HepG2 (cell line): ENCODE measurements at places on chromosomes 2 and 18. TPM values are rescaled to one million over a fixed set of nuclear protein-coding genes. Genes with fewer than 3 reads are reported as not detected.

Gene SCN3A
- not detected in 2 replicates for total RNA-seq

Gene STK17B
- total RNA-seq: 4.5 and 7.7 TPM in 2 replicates

Gene NLRC4
- 0.06 and 0.15 TPM in 2 replicates for total RNA-seq

Gene BOLL
- not detected in 2 replicates for total RNA-seq

Gene DLX2
- total RNA-seq: 0.15 TPM in 1 of 2 replicates, not detected in the other

Gene TNP1
- not detected in 2 replicates for total RNA-seq

Gene PAX3
- not detected in 2 replicates for total RNA-seq

Gene IL1F10
- total RNA-seq: not detected in 2 replicates

Gene SLC16A14
- total RNA-seq: not detected in 2 replicates

GRCh38 chr2:15818318-15818753 is 122.0 kb upstream of the MYCN start:
- H3K27me3 ChIP-seq: peaks cover 5% of the 10 kb centered on the region; the same call in 1 of the 2 replicates
- no peaks in the 10 kb centered on the region for H3K4me1 ChIP-seq
- H3K27ac ChIP-seq: no peak overlapping the region

GRCh38 chr2:9403924-9404323 is 19.4 kb downstream of the ITGB1BP1 start:
- peaks cover 18% of the 10 kb centered on the region for H3K36me3 ChIP-seq
- H3K4me3 ChIP-seq: no peak overlapping the region
- peaks cover 11% of the 10 kb centered on the region; the same call in 1 of the 2 replicates for H3K4me1 ChIP-seq
- no peak for DNase-seq
- H3K27me3 ChIP-seq: no peaks in the 10 kb centered on the region

- no peak overlapping the region for H3K27ac ChIP-seq
- H3K4me3 ChIP-seq: no peak overlapping the region
- no peaks in the 10 kb centered on the region for H3K27me3 ChIP-seq
- H3K36me3 ChIP-seq: no peaks in the 10 kb centered on the region
Observed at GRCh38 chr18:68436485-68436884, 278.4 kb downstream of the TMX3 start.

- no peaks in the 10 kb centered on the region; the same call in 2 of the 3 replicates for H3K27me3 ChIP-seq
- peak; percentile 78 for DNase-seq
- H3K4me1 ChIP-seq: peaks cover 38% of the 10 kb centered on the region
- peak overlapping the region; percentile 81 for H3K4me3 ChIP-seq
- peaks cover 26% of the 10 kb centered on the region; the same call in 2 of the 3 replicates for H3K36me3 ChIP-seq
Observed at GRCh38 chr2:85537600-85538506, 1.1 kb upstream of the MAT2A start.

- DNase-seq: no peak
- no peak overlapping the region for H3K27ac ChIP-seq
- H3K4me3 ChIP-seq: no peak overlapping the region
- no peaks in the 10 kb centered on the region for H3K36me3 ChIP-seq
Observed at GRCh38 chr18:48192542-48192941, 216.6 kb downstream of the ZBTB7C start.

DNA sequence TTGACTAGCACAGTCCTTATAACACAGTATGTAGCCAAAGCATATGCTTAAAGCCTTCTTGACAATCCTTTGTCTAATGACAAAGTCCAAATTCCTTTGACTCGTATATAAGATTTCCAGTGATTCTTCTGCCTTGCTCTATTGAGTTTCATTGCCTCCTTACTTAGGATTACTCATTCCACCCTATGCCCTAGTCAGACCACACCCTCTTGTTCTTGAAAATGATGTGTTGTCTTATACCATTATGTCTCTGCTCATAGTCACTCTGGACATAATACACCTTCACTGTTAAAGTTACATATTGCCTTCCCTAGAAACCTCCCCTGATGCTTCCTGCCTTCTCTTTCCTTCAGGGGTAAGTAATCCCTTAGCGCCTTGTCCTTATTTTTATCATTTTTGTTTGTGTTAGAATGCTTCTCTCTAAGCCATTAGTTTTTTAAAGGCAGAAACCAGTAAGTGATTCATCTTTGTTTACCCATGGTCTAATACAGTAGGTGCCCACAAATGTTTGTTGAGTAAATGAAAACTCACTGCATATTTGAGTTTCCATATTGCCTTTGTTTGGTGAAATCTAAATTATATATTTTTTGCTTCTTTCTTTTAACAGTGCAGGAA is 19.3 kb downstream of the GPD2 start:
- DNase-seq: no peak
- H3K27me3 ChIP-seq: no peaks in the 10 kb centered on the region
- H3K4me1 ChIP-seq: no peaks in the 10 kb centered on the region
- H3K27ac ChIP-seq: no peak overlapping the region

DNA sequence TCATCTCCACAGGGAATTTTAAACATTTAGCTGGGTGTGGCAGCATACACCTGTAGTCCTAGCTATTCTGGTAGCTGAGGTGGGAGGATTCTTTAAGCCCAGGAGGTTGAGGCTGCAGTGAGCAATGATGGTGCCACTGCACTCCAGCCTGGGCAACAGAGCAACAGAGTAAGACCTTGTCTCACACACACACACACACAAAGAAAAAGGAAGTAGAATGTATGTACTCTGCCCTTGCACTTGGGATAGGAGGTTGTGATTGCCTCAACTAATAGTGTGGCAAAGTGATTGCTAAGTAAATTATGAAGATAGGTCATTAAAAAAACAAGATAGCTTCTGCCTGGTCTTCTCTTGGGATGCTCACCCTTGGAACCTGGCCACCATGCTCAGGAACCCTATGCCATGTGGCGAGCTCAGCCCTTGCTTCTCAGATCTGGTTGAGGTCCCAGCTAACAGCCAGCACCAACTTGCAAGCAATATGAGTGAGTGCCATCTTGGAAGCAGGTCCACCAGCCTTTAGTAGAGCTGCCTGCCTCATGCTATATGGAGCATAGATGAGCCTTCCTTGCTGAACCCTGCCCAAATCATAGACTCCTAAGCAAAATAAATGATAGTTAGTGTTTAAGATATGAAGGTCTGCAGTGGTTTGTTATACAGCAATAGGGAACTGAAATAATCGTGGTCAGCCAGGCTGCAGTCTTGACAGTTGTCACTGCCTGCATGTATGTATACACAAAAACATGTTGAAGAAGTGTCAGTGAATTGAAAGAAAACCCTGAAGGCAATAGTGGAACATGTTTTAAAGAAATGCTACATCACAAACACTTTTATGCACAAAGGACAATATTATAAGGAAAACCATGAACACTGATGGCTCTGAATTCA is 30.1 kb upstream of the PNO1 start:
- DNase-seq: no peak
- H3K4me1 ChIP-seq: peaks cover 3% of the 10 kb centered on the region; the same call in 1 of the 2 replicates
- H3K27me3 ChIP-seq: no peaks in the 10 kb centered on the region
- H3K27ac ChIP-seq: no peak overlapping the region

DNA sequence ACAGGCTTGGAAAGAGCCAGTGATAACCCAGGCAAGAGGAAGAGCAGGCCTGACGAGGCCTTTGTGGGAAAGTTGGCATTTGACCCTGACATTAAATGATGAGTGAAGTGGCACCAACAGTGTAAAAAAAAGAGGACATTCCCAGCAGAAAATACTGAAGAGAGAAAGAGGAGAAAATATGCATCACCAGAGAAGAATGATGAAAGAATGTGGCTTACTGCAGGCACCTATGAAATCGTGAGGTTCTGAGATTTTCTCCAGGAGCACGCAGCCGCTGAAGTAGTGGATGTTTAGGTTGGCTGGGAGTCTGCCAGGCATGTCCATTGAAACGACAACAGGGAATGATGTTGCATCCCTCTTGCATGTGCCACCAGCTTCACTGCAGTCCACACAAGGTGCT is 13.8 kb downstream of the EHD3 start:
- H3K4me3 ChIP-seq: no peak overlapping the region
- H3K4me1 ChIP-seq: no peaks in the 10 kb centered on the region
- no peak overlapping the region for H3K27ac ChIP-seq
- no peak for DNase-seq

- peaks cover 4% of the 10 kb centered on the region; the same call in 1 of the 3 replicates for H3K27me3 ChIP-seq
- H3K27ac ChIP-seq: no peak overlapping the region
- no peak overlapping the region for H3K4me3 ChIP-seq
- DNase-seq: no peak
- H3K36me3 ChIP-seq: no peaks in the 10 kb centered on the region
Observed at GRCh38 chr18:55137602-55138001, 178.3 kb upstream of the CCDC68 start.

GRCh38 chr2:27907547-27907946 is 17.0 kb downstream of the BABAM2 start:
- DNase-seq: no peak
- no peak overlapping the region for H3K27ac ChIP-seq
- no peak overlapping the region for H3K4me3 ChIP-seq
- H3K36me3 ChIP-seq: peaks cover 2% of the 10 kb centered on the region; the same call in 1 of the 2 replicates
- H3K4me1 ChIP-seq: no peaks in the 10 kb centered on the region

DNA sequence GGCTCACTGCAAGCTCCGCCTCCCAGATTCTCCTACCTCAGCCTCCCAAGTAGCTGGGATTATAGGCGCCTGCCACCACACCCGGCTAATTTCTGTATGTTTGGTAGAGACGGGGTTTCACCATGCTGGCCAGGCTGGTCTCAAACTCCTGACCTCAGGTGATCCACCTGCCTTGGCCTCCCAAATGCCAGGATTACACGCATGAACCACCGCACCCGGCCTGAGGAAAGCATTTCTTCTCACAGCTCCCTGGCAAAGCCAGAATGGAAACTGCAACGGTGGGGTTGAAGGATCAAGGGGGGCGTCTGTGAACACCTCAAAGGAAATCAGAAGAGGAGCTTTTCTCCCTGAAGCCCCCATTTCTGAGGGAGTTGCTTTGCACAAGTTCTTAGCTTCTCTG is 11.2 kb upstream of the TEX51 start:
- H3K4me1 ChIP-seq: no peaks in the 10 kb centered on the region
- H3K36me3 ChIP-seq: no peaks in the 10 kb centered on the region
- no peak overlapping the region for H3K4me3 ChIP-seq
- H3K27me3 ChIP-seq: peaks cover 51% of the 10 kb centered on the region

DNA sequence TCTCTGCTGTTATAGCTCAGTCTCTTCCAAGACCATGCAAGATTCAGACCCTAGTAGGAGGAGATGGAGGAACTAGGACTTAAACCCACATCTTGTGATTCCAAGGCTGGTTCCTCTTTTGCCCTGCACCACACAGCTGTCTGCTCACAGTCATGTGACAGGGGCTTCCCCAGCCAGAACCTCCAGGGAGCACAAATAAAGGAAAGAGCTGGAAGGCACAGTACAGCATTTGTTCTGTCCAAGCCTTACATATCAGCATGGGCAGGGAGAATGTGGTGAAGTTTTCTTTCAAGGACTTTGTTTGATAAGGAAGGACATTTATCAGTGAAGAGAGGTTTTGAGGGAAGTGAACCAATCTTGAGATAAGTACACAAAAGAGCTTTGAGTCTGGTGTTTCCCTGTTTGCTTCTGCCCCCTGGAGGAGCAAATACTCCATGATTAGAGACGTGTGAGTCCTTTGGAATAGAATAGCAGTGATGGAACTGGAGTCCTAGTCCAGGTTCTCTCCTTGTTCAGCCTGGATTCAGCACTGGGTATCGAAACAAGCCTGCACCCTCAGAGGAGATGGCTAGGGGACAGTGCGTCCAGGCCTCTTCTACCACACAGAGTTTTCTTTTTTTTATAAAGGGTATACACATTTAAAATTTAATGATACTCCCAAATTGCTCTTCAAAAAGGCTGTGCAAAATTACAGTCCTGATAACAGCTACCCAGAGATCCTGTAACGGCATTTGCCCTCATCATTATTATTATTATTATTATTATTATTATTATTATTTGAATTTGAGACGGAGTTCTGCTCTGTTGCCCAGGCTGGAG is 24.6 kb upstream of the CASP10 start:
- H3K4me1 ChIP-seq: peaks cover 10% of the 10 kb centered on the region
- H3K27me3 ChIP-seq: no peaks in the 10 kb centered on the region
- DNase-seq: peak; percentile 91
- no peak overlapping the region for H3K4me3 ChIP-seq

DNA sequence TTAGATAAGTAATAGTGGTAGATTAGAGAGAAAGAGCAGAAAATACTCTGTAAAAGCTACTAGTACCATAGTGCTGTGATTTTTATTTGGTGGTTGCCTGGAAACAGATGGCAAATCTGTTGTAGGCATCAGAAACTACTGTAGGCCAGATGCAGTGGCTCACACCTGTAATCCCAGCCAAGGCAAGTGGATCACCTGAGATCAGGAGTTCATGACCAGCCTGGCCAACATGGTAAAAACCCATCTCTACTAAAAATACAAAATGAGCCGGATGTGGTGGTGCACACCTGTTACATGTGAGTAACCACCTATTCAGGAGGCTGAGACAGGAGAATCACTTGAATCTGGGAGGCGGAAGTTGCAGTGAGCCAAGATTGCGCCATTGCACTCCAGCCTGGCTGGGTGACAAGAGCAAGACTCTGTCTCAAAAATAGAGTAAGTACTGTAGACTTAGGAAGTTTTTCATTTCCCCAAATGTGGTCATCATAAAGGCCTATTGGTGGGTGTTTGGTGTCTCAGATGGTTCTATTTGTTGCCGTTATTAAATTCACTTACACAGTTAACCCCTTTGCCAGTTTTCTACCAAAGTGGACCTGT is 79.6 kb downstream of the SPTBN1 start:
- H3K27ac ChIP-seq: no peak overlapping the region
- H3K4me1 ChIP-seq: peaks cover 57% of the 10 kb centered on the region
- H3K27me3 ChIP-seq: no peaks in the 10 kb centered on the region
- H3K36me3 ChIP-seq: peaks cover 17% of the 10 kb centered on the region
- H3K4me3 ChIP-seq: no peak overlapping the region
- no peak for DNase-seq

- H3K4me1 ChIP-seq: no peaks in the 10 kb centered on the region
- H3K27me3 ChIP-seq: no peaks in the 10 kb centered on the region
- H3K36me3 ChIP-seq: no peaks in the 10 kb centered on the region
- H3K27ac ChIP-seq: no peak overlapping the region
- H3K4me3 ChIP-seq: no peak overlapping the region
Observed at GRCh38 chr2:71261534-71261933, 34.6 kb upstream of the PAIP2B start.

DNA sequence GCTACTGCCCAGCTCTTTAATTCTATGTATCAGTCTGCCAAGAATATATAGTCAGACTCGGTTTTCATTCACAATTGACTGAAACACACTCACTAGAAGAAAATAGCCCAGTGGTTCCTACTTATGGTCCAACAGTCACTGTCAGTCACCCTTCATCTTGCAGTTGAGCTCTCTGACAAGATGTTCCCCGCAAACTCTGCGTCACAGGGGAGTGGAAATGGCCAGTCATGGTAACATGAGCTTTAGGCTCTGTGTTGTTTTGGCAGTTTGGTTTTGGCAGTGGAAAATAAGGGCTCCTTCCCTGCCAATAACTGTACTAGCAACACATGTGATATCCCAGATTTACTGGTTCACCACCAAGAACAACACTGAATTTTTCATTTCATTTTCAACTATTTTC is 122.5 kb downstream of the PRPF40A start:
- H3K4me1 ChIP-seq: no peaks in the 10 kb centered on the region
- DNase-seq: no peak
- H3K27me3 ChIP-seq: no peaks in the 10 kb centered on the region
- no peak overlapping the region for H3K4me3 ChIP-seq
- H3K27ac ChIP-seq: no peak overlapping the region
- peaks cover 34% of the 10 kb centered on the region; the same call in 2 of the 3 replicates for H3K36me3 ChIP-seq

DNA sequence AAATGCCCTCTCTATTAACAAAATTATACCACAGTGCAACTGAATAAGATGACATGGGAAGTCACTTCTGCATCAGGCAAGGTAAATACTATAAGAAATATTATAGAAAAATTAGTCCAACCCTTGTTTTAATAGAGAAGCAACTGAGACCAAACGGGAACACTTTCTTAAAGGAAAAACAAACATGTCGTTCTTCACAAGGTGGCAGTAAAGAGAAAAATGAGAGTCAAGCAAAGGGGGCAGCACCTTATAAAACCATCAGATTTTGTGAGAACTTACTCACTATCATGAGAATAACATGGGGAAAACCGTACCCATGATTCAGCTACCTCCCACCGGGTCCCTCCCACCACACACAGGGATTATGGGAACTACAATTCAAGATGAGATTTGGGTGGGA is 481.7 kb upstream of the CRIM1 start:
- H3K4me1 ChIP-seq: no peaks in the 10 kb centered on the region
- DNase-seq: peak; percentile 6
